AG08396 (cell line): ENCODE measurements at places on chromosomes 2 and 18.

DNA sequence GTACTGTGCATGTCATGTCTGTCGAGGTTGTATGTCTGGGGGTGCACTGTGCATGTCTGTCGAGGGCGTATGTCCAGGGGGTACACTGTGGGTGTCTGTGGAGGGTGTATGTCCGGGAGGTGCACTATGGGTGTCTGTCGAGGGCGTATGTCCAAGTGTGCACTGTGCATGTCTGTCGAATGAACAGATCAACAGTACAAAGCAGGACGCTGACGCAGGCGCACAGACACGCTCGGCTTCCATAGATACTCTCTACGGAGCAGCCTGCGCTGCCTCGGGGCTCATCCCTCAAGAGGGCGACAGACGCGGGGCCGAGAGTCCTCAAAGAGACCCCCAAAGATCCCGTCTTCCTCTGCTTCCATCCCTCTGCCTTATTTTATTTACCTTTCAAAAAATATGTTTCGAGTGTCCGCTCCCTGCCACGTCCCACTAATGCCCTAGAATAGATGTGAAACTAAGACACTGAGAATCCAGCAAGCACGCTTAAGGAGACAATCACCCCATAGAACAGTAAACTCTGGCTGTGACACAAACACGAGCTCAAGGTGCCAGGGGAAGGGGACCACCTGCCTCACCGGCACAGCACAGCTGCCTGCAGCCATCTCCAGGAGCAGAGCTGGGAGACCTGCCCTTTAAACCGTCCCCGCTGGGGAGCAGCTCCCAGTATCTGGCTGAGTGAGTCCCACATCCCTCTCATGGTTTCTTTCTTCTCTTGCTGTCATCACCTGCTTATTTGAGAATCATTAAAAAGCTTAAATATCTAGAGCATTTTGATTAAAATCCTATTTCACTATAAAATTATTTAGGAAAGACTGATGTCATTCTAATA is 250.5 kb upstream of the MYT1L start:
- DNase-seq: no peak

DNA sequence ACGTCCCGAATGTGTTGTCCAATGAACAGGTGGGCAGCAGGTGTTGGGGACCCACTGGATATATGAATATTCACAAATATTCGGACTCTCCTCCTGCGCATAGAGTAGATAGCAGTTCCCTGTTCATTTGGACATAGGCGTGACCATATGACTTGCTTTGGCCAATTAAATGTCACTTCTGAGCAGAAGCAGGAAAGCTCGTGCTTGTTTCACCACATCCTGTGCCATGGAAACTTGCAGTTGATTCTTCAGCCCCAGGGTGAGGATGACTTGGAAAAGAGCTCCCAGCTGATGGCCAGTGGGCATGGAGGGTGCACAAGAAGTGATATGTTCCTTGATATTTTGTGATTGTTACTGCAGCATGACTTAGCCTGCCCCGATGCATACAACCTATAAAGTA is 52.6 kb downstream of the PTPRM start:
- no peak for DNase-seq

- no peak for DNase-seq
Observed at GRCh38 chr2:117854610-117855009, 40.1 kb downstream of the DDX18 start.

- no peak for DNase-seq
Observed at GRCh38 chr2:206163251-206163880, 3.7 kb downstream of the EEF1B2 start.

- no peak for DNase-seq
Observed at GRCh38 chr2:59957504-59957903, 596.0 kb downstream of the BCL11A start.

DNA sequence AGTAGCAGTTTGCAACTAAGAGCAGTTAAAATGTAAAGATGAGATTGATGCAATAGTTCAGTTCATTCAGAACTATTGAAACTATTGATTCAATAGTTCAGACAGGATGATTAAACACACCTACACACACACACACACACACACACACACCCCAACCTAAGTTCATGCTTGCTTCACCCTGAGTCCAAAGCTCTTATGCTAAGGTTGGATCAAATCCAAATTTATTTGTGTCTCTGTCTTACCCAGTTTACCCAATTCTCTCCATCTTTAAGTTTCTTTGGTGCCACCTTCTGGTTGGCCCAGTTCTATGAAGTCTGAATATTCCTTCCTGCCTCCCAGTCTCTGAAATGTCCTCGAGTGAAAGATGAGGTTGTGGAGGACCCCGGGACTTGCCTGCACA is 5.1 kb downstream of the SERPINB8 start:
- no peak for DNase-seq

DNA sequence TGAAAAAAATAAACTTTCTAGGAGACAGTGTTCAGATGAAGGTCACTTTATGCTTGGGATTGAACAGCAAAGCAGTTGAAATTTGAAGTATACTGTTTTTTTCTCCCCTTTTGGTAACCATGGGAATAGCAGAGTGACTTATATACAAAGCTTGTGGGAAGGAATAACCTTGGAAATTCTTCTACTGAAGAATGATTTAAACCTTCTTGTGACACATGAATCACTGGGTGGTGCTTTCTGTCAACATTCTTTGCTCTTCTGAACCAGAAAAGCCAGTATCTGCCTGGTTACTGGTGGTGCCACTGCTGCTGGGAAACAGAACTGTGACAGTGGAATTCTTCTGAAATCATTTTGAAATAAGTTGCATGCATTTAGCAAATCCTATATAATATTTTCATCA is 39.4 kb upstream of the RND3 start:
- DNase-seq: peak; percentile 70

DNA sequence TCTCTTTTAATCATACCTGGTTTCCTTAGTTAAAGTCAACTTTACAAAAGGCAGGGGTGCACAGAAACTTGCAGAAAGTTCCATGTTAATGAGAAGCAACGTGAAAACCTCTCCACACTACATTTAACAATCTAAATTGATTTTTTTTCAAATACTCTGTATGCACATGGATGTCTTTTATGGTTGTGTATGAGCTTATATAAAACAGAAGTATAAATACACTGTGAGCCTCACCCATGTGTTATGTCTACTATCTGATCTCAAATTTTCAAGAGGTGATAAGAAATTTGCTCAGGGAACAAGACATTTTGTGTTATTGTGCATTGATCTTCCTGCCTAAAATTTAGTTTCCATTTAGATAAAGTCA is 617.6 kb downstream of the ADCYAP1 start:
- DNase-seq: no peak

DNA sequence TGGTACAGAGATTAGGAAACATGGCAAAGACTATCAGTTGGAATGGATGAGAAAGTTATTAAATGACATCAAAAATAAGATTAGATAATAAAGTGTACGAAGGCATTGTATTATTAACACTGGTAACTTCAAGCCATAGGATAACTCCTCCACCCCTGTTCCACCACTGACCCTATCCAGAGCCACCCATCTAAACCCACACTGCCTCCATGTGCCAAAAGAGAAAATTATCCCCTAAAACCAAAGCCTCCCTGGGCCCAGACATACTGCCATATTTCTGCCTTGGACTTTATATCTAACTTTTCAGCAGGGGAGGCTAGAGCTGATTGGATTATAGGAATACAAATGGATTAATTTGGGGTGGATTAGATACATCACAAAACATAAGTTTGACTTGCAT is 443.7 kb downstream of the BCL11A start:
- no peak for DNase-seq

DNA sequence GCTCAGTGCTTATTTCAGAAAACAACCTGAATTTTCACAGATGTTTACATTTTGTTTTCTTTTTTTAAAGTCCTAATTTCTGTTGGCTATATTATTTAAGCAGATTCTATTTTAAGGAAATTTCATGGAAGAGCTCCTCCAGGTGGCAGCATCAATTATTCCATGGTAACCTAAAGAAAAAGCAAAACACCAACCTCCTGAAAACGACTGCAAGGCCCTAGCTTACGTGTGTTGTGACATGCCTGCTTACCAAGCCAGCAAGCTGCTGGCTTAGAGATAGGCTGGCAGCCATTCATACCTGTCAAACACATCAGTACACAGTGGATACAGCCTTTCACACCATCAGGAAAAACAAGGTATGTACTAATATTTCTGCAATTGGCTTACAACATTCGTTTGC is 64.9 kb downstream of the LPIN2 start:
- peak; percentile 28 for DNase-seq

DNA sequence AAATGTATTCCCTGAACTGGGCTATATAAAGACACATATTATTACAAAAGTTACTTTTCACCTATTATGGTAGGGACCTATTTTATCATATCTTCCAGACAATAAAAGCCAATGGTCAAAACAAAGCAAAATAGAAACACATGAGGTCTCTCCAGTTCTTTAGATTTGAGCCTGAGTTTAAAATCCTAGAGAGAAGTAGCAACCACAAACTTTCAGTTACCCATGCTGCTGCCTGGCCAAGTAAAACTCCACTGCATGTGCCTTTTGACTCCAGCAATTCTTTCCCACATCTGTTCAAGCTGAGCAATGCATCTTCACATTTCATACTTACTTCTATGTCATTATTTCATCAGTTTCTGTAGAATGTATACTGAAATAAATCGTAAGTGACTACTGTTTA is 405.3 kb downstream of the STK39 start:
- DNase-seq: no peak

DNA sequence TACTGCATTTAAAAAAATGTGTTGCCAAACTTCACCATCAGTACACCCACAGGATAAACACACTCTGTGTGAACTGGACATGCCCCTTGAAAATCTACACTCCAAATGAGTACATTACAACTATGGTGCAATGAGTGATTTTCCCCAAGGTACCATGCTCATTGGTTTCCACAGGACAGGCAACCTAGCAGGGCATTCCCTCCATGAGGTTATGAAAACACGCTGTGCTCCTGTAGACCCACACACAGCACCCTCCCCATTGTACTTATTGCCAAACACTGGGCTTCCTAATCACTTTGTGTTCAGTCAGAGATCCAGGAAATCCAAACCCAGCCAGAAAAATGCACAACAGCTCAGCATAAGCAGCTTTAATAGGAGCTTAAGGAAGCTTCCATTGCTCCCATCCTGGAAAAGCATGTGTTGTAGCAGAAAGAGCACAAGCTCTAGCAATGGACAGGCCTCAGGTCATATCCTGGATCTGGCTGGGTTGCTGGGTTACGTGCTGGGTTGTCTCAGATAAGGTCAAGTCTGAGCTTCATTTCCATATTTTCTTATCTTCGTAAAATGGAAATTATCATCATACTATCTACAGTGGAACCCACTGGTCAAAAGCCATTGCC is 20.8 kb upstream of the ATIC start:
- DNase-seq: no peak

DNA sequence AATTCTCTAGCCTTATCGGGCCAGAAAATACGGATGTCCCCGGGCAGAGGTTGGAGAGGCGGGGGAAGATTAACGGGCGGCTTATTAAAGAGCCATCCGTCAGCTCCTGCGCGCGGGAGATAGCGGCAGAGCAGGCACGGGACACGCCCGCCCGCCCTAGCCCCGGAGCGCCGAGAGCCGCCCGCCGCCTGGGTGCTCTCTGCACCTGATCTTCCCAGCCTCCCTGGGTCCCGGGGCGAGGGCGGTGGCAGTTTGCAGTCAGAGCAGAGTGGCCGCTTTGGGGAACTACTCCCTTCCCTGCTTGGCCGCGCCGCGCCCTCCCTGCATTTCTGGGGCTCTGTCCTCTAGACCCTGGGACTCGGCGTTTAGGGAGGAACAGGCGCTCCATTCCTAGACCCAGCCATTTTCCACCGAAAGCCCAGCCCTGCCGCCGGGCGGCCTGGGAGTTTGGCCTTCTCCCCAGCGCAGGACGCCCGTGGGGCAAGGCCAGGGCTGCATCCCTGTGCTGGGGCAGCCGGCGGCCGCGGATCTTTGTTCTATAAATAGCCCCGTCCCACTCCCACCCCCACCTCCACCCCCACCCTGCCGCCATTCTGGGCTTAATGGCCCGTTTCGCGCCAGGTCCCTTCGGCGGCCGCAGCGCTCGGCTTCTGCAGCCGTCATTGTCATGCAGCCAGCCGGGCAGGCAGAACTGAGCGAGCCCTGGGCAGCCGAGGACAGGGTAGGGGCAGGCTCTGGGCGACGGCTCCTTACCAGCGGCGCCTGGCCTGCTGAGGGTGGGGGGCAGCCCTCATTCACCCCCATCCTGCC is 6.6 kb downstream of the GAD1 start:
- DNase-seq: peak; percentile 23
